ENCODE measurements at places on chromosomes 7 and 10. TPM values are rescaled to one million over a fixed set of nuclear protein-coding genes. Genes with fewer than 3 reads are reported as not detected.

The C10orf71 gene
- total RNA-seq: 2.2 TPM

The CLEC2L gene
- 0.99 TPM for total RNA-seq

The CYP3A4 gene
- 2.6 TPM for total RNA-seq

The DKK1 gene
- total RNA-seq: 5.0 TPM

The NKX6-2 gene
- not detected for total RNA-seq

The CPA4 gene
- total RNA-seq: 63.8 TPM

GRCh38 chr7:50262916-50263690, 41.4 kb upstream of the IKZF1 start:
- DNase-seq: no peak

DNA sequence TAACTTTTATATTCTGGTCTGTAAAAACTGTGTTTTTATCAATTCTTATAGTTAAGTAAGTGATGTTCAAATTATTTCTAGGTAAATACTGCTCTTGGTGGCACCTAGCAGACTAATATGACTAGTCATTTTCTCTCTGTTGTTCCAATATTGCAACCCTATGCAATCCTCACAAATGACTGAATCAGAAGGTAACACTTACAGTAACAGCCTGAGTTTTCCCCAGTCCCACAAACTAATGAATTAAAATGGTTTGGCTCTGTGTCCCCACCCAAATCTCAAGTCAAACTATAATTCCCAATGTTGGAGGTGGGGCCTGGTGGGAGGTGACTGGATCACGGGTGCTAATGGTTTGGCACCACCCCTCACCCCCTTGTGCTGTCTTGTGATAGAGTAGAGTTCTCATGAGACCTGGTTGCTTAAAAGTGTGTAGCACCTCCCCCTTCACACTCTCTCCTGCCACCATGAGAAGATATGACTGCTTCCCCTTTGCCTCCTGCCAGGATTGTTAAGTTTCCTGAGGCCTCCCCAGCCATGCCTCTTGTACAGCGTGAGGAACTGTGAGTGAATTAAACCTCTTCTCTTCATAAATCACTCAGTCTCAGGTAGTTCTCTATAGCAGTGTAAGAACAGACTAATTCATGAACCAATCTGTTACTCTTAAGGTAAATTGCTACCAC, 43.5 kb downstream of the MTPN start:
- no peak for DNase-seq

DNA sequence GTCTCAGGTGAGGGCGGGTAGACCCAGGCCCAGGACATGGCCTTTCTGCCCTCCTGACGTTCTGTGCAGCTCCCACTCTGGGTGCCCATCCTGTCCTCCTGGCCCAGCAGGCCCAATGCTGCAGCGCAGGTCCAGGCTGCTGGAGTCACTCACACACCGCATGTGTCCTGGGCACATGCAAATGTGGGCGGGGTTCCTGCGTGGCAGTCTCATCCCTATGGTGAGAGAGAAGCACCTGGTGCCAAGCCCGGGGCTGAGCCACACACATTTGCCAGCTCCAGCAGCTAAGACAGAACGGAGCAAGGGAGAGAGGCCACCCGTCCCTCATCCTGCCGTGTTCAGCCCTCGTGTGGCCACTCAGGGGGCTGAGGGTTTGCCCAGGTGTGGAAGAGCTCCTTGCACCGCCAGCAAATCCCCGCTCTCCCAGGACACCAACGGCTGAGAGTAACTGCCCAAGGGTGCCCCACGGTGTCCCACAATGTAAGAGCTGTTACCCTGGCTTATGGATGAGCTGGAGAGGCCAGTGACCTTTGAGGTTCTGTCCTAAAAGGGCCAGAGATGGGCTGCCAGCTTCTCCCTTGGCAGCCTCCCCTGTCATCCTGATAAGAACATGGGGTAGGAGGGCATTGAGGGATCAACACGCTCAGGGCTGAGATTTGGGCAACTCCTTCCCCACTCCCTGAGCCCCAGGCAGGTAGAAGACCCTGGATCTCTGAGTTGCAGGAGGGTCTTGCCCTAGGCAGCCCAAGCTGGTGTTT, 4.4 kb downstream of the FUOM start:
- DNase-seq: no peak

DNA sequence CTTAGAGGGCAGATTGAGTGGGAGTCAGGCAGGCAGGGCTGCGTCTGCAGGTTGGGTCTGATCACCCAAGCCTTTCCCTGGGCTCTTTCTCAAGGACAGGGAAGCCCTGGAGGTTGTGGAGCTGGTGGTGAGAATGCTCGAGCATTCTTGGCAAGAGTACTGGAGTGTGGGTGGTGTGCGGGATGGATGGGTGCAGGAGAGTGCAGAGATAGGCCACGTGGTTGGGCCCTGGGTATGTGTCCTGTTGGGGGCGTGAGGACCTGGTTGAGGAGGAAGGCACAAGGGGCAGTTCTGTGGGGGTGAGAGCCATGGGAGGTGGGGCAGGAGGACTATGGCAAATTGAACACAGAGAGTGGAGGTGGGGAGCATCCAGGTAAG, 135.9 kb downstream of the PTPN20 start:
- DNase-seq: no peak

- DNase-seq: no peak
These were observed 8.6 kb upstream of the NKX2-3 start for GRCh38 chr10:99524050-99524666.

GRCh38 chr7:101507791-101508252, 121.3 kb downstream of the MYL10 start:
- peak; percentile 42 for DNase-seq

DNA sequence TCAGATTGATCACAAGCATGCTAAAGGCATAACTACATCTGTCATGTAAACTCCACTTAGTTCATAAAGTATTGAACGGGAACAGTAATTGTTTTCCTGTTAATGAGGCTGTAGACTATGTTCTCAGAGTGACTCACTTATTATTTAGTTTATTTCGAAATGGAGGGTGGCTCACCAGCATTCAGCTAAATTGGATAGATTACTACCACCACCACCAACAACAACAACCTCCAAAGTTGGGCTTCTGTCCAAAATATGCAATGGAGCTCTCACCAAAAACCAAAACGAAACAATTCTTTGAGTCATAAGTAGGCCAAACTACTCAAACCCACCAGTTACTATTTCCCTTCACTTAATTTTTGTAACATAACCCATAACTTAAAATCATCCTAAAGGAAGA, 127.9 kb upstream of the NRBF2 start:
- DNase-seq: no peak

GRCh38 chr10:3081383-3081981, 14.1 kb downstream of the PFKP start:
- DNase-seq: no peak

- DNase-seq: no peak
These were observed 133.5 kb downstream of the NRBF2 start for GRCh38 chr10:63266391-63267316.

- DNase-seq: no peak
These were observed 13.8 kb upstream of the TMEM120A start for GRCh38 chr7:76008156-76008687.

- DNase-seq: no peak
These were observed 12.7 kb downstream of the PTF1A start for GRCh38 chr10:23204773-23205172.

GRCh38 chr7:142488036-142488633, 230.3 kb upstream of the PRSS58 start:
- DNase-seq: no peak

DNA sequence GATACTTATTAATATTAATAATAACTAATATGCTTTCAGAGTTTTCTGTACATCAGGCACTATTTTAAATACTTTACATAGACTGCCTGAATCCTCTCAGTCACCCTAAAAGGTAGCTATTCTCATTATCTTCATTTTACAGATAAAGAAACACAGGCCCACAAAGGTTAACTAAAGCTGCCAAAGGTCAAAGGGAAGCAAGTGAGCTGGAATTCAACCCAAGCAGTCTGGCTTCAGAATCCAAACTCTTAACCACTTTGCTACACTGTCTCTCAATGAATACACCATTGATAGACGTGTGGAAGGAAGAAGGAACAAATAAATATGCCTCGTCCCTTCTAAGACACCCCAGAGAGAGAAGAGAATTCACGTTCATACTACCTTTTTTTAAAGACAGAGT, 52.0 kb downstream of the GFRA1 start:
- DNase-seq: no peak

- DNase-seq: no peak
These were observed 576.6 kb upstream of the C7orf33 start for GRCh38 chr7:148014001-148014400.
